Suprapubic skin (tissue), 4 donors: ENCODE measurements at places on chromosomes 2 and 18. TPM values are rescaled to one million over a fixed set of nuclear protein-coding genes. Genes with fewer than 3 reads are reported as not detected.

The RND3 gene
- 53.5 TPM for total RNA-seq

The MLPH gene
- total RNA-seq, result 21.5 TPM

The TMEM163 gene
- total RNA-seq, result 0.23 TPM

GRCh38 chr2:149715005-149715592 is 127.5 kb upstream of the MMADHC start:
- no peak for DNase-seq

DNA sequence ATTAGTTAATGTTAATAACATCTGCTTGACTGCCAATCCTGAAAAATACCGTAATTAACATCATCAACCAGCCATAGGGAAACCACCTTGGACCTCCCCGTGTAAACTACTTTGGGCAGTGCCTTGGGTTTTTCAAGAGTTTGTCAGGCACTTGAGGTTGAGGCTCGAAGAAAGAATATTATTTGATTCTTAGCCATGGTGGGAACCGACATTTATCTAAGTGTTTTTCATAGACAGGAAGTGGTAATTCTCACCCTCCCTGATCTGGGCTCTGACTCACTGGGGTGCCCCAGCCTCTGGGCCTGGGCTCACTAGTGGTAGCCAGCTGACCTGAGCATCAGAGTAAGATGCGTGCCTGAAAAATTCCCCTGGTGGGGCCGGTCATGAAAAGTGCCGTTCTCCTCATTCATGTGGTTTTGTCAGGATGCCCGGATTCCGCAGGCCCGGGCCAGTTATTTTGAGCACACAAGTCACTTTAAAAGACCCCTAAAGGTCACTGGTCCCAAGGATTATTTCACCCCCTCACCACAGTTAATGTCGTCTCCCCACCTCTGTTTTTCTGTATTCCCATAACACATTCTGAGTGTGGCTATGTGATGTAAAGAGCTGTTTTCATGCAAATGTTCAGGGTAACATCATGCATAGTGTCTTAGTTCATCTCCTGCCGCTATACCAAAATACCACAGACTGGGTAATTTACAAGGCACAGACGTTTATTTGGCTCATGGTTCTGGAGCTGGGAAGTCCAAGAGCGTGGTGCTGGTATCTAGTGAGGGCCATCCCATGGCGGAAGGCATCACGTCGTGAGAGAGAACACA is 21.6 kb upstream of the SPATA3 start:
- DNase-seq, result no peak

DNA sequence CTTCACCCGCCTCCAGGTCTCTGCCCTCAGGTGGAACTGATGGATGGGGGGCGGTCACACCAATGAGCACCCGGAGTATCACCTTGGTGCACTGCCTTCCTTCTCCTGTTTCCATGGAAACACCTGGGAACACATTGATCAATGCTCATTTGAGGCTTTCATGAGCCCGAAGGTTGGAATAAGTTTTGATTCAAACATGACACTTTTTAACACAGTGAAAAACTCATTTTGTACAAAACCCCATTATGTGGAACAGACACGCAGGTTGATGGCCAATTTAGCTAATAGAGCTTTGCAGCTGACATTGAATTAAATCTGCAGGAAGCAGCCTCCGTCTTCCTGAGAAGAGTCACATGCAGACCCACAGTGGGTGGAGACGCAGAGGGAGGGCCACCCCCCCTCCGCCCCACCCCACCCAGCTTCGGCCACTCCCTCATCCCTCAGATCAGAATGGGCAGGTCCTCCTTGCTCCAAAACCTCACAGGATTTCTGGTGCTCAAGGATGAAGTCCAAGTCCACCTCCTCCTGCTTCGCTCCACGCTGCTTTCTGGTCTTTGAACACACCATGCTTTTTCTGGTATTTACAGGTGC is 96.0 kb upstream of the MYCN start:
- no peak for DNase-seq

DNA sequence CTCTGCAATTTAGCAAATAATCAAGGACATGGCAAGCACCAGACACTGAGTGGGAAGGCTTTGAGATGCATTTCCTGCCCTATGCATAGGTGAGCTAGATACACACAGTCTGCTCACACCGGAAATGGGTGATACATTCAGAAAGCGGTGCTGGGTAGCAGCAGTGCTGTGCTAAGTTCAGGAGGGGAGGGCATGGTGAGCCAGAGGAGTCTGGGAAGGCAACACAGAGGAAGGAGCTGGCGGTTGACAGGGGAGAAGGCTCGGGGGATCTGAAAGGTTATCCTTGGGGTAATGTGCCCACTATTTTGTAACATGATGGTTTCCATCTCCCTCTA is 57.4 kb upstream of the EPAS1 start:
- no peak for DNase-seq

DNA sequence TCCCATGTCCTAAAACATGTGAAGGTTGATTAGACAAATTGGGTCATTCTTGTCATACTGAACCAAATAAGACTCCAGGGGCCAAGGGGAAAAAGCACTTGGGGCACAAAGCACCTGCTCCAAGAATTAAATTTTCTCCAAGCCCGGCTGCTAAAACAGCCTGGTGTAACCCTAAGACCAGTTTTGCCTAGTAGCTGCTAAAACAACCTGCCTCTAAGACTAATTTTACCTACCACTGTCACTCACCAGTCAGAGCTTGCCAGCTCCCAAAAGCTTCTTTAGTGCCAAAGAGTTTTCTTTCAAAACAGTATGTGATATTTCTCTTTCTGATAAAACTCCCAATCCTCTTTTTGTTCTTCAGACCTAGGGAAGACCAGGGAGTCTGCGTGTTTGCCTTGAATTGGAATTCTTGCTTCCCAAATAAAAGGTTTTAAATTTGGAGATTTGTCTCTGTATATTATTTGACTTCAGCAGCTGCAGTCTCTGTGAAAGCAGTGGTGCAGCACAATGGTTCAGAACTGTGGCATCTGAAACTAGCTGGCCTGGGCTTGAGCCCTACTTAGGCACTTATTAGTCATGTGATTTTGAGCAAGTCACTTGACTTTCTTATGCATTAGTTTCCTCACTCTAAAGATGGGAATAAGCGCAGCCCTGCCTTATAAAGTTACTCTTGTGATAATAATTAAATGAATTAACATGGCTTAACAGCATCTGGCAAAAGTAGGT is 16.2 kb upstream of the APOB start:
- DNase-seq, result no peak

DNA sequence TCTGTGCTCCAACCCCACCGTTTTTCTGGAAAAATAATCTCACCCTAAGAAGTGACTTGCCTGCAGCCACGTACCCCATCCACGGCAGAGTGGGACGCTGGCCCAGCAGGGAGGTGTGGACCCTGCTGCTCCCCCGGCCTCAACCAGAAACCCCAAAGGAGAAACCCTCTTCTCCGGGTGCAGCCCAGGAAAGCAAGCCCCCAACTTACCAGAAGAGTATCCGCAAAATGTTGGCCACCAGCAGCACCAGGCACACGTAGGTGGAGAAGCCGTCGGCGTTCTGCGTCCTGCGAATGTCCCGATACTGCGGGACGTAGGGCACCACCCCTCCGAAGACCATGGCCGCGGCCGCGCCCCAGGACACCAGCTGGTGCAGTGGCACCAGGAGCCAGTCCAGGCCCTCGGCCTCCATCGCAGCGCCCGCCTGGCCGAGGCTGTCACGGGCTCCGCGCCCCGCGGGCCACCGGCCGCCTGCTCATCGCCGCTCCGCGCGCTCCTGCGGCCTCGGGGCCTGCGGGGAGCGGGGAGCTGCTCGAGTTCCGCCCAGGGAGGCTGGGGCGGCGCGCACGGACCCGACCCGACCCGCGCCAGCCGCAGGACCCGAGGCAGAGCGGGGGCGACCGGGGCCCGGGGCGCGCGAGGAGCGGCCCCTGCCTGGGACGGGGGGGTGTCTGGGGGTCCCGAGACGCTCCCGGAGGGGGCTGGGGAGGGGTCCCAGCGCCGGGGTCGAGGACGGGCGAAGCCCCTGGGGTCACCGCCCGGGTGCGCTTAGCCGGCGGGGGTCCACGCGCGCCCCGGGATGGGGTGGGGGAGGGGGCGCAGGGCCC is 725 bp downstream of the SLC66A2 start:
- peak; percentile 78 for DNase-seq

GRCh38 chr2:148754864-148755263 is 110.3 kb downstream of the EPC2 start:
- no peak for DNase-seq
